ENCODE measurements at places on chromosomes 12 and 14.
A peak's percentile ranks its signal among the peaks of the same experiment; 100 is the strongest.

- DNase-seq: no peak
Observed at GRCh38 chr12:23126794-23127193, 501.8 kb downstream of the ETNK1 start.

- no peak for DNase-seq
Observed at GRCh38 chr12:70245458-70245857, 2.2 kb downstream of the CNOT2 start.

DNA sequence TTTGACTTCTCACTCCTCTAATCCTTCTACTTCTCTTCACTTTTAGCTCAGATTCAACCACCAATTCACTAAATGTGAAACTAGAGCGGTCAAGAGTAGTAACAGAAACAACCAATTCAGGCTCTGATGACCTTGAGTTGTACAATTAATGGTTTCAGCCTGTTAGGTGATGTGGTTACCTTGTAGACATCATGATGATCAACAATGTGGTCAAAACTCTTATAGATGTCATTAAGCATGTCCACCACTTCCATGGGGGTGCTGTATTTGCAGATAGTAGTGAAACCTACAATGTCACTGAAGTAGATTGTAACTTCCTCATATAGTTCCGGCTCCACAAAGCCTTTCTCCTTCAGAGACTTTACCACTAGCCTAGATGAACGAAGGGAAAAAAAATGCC lies 54.1 kb upstream of the PLBD1 start:
- no peak for DNase-seq

- DNase-seq: no peak
Observed at GRCh38 chr12:45939759-45940158, 50.6 kb downstream of the SCAF11 start.

DNA sequence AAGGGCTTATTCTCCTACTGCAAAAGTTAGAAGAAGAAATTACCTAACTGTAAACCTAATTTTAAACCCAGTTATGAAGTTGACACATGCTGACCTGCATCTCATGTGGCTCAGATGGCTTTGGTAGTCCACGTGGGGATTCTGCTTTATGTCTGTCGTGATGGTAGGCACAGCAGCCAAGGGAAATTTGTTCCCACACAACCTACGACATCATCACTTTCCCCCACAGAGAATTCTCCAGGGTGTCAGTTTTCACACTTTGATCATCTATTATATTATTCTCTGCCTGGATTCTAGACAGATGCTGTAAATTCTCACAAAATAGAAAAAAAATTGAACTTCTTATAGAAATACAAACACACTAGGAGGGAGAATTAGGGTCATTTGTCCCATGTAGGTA lies 70.6 kb downstream of the PTHLH start:
- DNase-seq: no peak

DNA sequence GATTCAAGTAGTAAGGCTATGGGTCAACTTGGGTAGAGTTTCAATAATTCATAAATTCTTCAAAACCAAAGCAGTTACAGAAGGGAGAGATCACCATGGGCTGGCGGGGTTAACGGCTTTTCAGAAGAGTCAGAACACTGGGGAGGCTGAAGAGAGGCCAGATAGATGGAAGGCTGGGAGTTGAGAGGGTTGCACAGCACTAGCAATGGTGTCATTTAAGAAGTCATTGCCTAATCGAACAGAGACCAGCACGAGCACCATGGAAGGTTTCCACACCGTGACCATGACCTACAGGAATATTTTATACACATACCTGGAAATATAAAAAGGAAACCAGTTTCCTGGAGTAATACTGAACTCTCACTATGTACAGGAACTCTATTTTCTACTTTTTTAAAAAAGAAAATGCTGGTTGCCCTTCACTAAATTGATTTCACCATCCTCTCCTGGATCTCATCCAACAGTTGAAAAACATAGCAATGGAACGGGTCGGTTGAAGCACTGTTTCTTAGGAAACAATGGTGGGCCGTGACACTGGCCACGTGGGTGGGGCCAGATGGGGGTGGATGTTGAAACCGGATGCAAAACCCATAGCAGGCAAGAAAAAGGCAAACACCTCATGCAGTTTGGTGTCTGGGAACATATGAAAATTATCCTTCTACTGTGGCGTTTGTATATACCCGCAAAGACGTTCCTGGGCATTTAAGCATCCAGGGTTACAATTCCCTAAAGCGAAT lies 38.0 kb upstream of the RIN3 start:
- DNase-seq: no peak

DNA sequence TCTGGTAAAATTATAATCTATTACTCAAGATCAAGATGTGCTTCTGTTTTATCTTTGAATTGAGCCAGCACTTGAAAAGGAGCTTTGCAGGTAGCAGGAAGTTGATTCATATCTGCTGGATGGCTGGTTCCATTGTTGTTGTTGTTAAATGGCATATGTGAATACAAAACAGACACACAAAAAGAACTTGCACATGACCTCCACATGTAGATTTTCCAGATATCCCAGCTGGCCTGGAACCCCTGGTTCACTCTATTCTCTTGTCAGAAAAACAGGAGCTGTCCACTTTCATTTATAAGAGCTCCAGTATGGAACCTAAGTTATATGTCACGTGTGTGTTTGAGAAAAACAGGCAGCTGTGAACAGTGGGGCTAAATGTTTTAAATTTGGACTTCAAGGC lies 273.9 kb downstream of the TMEM132D start:
- DNase-seq: no peak

DNA sequence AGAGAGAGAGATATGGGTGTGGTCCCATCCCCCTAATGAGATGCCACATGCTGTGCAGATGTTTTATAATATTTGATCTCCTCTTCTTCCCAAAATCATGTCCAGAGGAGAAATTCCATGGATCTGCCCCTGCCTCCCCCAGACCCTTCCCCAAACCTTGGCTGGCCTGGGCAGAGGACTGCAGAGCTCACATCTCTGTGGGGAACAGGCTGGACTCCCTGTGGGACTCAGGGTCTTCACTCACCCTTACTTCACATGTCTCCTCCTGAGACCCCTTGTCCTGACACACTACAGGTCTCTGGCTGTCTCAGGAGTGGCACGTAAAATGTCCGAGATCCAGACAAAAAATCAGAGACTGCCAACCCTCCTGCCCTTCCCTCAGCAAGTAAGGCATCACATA lies 76.0 kb upstream of the CAPRIN2 start:
- DNase-seq: no peak

DNA sequence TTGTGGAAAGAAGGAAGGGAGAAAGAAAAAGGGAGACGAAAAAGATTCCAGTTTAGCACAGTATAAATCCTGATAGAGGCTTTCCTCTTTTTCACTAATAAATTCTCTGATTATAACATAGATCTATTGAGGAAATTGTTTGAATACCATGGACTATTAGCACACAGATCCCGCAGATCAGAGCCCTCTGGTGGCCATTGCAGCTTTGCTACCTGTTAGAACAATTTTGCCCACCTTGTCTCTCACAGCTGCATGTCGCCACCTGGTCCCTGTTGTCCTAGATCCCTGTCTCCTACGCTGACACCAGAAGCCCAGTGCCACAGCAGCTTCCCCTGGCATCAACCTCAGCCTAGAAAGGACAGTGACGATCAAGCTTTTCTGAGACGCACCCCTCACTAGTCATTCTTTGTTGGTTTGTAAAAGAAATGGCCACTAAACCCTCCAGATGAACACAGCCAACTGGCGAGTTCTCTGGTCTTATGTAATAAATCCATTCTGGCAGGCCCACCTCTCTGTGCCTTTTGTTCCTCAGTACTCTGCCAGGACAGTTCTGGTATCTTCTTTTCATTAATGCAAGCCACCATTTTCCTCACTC lies 9.9 kb downstream of the GPHB5 start:
- no peak for DNase-seq

DNA sequence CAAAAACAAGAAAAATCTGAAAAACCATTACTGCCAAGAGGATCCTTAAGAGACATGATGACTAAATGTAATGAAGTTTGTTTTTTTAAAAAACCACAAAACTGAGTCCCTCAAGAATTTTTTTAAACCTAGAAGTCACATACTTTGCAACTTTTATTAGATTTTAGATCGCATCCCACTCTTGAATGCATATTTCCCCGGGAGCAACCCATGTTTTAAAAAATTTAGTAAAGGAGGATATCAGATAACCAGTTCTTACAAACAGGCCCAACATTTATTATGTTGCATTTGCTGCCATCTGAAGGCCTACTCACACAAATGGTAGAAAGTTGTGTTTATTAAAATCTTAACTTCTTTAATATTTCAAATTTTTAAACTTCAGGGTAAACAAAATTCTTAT lies 44.3 kb upstream of the CCT2 start:
- DNase-seq: no peak

DNA sequence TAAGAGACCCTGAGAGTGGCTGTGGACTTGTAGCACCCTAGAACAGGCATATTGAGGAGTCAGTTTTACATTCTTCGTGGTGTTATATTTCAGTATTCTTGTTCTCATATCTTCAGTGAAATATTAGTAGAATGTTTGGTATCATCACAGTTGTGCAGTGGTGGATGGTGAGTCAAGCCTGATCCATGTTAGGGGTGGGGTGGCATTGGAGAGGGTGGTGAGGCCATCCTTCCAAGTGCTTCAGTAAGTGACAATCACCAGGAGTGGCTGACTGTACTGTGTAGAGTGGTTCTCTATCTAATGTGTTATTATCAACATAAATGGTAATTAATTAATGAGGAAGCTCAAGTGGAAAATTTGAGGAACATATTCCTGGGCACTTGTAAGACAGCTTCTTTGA lies 197.7 kb upstream of the SLC16A7 start:
- no peak for DNase-seq

DNA sequence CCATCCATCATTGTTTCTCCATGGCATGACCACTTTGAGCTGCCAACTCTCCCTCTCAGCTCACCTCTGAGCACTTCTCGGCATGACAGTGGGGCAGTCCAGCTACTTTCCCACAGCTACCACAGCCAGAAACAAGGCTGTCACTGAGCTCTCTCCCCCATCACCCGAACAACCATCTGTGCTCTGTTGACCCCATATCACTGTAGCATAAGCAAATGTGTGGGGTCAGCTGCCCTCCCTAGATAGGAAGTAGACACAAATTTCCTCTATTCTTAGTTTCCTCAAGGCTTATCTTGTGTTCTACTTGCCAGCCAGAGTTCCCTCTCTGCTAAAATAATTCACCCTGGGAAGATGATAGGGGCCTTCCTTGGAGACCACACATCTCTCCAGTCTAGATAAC lies 82.6 kb upstream of the FUT8 start:
- DNase-seq: no peak

DNA sequence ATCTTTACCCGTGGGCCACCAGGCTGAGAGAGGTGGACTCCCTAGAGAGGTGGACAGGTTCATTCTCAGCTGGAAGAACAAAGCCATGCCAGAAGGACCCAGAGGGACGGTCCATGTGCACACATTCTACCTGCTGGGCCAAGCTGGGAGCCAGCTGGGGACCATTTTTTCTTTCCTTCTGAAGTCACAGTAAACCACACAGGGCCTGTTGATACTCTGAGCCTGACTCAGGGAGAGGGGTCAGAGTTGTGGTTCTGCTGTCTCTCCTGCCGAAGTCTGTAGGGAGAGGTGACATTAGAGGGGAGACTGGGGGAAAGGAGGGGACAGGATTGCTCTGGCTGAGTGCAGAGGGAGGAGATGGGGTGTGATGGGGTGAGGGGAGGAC lies 148.6 kb downstream of the TSPAN9 start:
- no peak for DNase-seq

DNA sequence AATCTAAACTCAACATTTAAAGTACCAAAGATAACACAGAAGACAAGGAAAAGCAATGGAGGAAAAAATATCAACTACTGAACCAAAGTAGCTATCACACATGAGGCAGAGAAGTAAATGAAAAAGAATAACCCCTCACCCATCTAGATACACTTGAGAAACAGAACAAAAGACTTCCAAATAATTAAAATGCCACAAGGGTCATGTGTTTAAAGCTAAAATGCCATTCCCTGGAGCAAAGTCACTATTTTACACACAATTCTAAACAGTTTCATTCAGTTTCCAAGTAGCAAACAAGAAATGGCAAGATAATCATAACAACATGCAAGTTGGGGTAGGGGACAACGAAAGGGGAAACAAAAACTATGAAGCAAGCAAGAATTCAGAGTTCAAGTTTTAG lies 12.0 kb downstream of the OSBPL8 start:
- no peak for DNase-seq

- no peak for DNase-seq
Observed at GRCh38 chr14:75579338-75579864, 981 bp downstream of the FLVCR2 start.

DNA sequence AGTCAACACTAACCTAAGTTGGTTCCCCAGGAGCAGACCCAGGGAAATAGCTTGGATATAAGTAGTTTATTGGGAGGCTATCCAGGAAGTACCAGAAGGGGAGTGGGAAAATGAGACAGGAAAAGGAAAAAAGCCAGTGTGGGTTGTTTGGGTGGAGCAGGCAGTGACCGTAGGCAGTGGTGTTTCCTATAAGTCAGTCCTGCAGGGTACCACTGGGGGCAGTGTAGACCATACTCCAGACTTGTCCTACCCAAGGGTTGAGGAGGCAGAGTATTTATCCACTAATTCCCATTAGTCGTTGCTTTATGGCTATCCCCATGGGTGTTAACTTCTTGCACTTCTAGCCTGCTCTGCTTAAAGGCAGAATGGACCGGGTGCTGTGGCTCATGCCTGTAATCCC lies 6.4 kb upstream of the CCDC60 start:
- no peak for DNase-seq

DNA sequence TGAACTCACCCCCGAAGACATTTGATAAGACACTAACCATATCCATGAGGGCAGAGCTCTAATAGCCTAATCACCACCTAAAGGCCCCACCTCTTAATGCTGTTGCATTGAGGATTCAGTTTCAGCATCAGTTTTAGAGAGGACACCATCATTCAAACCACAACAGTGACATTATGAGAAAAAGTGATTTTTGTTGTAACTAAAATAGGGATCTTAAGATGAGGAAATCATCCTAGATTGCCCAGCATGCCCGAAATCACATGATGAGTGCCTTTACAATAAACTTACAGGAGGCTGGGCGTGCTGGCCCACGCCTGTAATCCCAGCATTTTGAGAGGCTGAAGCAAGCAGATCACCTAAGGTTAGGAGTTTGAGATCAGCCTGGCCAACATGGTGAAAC lies 9.7 kb upstream of the GLT1D1 start:
- peak; percentile 30 for DNase-seq

- DNase-seq: no peak
Observed at GRCh38 chr12:12559719-12560296, 2.9 kb downstream of the DUSP16 start.

DNA sequence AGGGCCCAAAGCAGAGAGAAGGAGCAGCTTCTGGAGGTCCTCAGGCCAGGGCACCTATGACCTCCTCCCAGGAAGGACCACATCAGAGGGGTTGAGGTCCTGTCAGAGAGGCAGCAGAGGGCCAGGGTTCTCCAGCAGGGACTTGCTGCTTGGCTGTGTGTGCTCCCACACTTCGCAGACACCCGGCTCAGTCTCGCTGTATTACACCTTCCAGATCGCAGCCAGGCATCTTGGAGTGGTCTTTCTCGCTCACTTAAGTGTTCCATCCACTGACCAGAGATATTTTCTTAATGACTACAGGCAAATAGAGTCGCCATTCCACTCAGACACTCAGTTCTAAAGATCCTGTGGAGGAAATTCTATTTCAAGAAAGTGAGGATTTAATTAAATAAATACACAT lies 84.3 kb downstream of the PRIMA1 start:
- no peak for DNase-seq

Measured in CD4-positive, alpha-beta T cell treated with Interferon gamma for 1 hour (primary cell).